WERI-Rb-1 (cell line): ENCODE measurements at places on chromosomes 1 and 21.

DNA sequence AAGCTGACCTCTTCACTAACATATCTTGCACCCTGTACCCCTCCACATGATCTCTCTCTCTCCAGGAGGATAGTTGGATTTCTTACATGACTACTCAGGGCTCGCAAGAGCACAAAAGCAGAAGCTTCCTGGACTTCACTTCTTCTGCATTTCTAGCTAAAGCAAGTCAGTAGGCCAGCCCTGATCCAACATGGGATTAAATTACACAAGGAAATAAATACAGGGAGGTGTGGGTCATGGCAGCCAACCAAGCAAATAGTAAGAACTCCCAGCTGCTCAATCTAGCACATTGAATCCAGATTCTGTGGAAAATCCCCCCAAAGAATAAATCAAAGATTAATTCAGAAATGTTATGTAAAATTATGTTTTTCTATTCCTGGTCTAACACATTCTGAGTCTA is 33.3 kb downstream of the KLHDC7A start:
- DNase-seq, result no peak

DNA sequence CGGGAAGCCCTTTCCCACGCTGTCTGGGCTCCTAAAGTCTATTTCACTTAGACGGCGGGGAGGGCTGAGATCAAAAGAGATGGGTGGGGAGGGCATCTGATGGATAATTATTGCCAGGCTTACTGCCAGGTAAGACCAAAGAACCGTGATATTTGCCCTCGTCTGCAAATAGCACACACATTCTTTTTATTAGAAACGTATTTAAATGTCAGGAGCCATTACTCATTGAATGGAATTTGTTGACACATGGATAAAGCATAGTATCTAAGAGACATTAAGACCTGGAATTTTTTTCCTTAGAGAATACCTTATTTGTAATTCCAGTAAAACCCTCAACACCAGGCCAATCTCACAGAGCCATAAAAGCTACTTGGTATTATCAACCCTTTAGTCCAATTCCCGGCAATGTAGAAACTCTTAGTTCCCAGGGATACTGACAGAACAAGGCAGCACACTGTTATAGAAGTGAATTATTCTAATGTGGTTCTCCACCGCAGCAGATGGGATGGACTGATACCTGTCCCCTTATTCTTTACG is 10.6 kb downstream of the URB1 start:
- DNase-seq, result no peak

DNA sequence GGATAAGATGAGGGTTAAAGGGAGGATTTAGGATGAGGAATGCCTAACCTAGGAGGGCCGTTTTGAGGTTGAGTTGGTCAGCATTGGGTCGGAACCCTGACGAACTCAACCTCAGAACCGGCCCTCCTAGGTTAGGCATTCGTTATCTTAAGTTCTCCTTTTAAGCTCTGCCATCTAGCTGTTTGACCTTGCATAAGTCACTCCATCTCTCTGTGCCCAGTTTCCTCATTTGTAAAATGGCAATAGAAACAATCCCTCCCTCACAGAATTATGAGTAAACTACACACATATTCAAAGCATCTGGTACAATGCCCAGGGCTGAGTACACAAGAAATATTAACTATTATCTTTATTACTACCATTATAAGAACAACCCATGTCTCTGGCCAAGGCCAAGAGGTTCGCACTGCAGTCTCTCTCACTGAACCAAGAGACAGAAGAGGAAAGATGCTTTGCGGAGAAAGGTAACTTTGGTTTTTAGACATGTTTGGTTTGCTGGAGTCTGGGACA is 4.8 kb downstream of the ABCB10 start:
- no peak for DNase-seq

DNA sequence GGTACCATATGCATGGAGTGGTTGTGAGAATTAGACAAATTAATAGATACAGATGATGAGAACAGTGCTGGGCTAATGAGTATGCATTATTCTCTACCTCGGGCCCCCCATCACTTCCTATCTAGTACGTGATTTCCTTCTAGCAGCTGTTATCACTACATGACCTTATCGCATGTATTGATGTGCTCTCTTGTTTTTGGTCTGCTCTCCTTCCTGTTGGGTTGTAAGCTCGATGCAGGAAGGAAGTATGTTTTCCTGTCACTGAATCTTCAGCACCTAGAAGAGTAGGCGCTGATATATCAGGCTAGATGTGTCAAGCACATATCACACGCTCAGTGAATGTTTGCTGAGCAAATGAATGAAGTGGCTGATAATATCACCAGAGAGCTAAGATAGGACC is 43.9 kb upstream of the IFNAR2 start:
- no peak for DNase-seq

DNA sequence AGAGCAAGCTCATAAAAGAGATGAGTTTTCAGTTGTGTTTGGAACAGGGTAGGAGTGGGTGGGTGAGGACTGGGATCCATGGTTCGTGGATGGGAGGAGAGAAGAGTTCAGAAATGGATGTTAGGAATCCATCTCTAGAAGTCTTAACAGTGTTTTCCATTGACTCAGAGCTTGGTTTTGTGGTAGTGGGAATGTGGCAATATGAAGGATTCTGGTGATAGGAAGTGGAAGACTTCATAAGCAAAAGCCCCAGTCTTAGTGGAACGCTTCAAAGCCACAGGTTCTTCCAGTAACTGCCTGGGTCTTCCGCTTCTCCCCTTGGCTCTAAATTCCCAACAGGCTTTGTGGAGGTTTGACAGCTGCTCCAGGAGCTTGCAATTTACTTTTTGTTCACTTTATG is 167.9 kb downstream of the KCNJ6 start:
- DNase-seq, result no peak

DNA sequence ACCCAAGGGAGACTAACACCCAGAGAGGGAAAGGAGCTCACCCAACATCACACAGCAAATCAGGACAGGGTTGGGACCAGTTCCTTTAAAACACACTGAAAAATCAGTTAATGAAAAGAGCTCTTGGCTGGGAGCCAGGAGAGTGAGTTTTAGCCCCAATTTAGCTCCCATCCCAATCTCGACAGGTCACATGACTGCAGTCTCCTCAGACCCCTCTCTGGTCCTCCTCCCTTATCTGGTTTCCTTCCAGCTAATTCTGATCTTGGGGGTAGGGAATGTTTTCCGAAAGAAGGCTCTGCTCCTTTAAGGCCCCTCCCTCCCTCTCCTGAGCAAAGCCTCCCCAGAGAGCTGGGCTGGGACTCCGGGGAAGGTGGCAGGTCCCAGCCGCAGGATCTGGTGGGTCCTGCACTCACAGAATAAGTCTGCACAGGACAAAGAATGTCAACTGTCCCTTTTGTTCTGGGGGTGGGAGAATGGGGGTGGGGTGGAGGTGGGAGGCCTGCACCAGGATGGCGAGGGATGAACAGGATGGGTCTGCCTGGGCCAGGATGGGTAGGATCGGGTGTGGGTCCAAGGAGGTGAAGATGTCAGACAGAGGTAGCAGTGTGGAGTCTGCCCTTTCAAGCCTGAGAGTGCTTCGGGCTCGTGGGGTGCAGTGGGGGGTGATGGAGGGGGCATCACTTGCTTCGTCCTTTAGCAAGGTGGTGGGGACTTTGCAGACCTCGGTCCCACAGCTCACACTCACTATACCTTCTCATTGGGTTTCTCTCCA is 57.3 kb upstream of the SSBP3 start:
- no peak for DNase-seq

- DNase-seq, result no peak
Observed at GRCh38 chr1:115181231-115181630, 91.9 kb upstream of the TSPAN2 start.
